ENCODE measurements at places on chromosomes 1 and 21.

- no peak for DNase-seq
Observed at GRCh38 chr1:205287767-205288559, 33.6 kb downstream of the NUAK2 start.

- no peak for DNase-seq
Observed at GRCh38 chr1:84166797-84167196, 22.7 kb downstream of the PRKACB start.

DNA sequence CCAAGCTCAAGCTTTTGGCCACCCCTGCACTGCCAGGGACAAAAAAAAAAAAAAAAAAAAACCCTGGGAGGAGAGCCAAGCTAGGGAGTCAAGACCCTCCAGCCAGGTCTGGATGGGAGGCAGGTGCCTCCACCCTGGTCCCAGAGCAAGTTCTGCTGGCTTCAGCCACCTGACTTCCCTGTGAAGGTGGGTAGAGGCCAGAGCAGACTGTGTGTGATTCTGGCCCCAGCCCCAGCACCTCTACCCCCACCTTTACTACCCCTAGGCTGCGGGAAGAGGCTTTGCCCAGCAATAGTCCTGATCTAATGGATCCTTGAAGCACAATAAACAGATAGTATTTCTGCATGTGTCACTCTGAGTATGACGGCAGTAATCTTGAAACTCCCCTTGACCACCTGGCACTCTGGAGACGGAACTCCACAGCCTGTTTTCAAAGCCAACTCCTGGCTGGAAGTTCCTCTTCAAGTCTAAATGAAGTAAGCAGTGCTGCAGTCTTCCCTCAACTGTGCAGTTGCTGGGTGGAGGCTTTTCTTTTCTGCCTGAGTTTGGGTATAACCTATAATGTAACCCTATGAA lies 9.8 kb downstream of the PDZK1IP1 start:
- DNase-seq, result no peak

GRCh38 chr1:119647228-119647733 lies 785 bp downstream of the ZNF697 start:
- no peak for DNase-seq

- DNase-seq, result peak; percentile 2
Observed at GRCh38 chr1:34408011-34408410, 231.3 kb downstream of the C1orf94 start.

DNA sequence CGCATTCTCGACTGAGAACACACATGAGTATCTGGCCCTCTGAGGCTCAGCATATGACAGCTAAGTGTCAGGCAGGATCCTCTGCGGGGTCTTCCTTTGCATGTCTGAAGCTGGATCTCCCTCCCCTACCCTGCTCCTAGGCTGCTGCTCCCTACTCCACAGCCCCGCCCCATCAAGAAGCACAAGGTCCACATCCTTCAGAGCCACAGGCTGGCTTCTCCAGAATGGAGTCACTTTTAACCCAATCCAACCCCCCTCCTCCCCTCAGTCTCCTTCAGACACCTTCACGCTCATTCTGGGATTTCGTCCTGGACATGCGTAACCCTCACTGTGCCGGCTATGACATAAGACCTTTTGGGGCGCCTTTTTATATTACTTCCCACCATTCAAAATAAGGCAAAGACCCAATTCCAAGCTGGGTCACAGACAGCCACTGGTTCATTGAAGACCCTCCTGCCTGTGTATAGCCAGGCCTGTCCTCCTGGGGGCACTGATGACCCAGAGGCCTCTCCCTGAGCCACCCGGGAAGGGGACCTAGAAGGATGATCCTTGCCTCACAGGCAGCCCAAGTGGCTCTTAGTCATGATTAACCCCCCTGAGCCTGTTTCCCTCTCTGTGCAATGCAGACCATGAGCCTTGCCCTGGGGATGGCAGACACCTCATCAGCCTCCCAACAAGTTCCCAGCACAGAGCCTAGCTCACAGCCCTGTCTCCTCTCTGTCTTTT lies 4.7 kb downstream of the ADGRB2 start:
- no peak for DNase-seq

GRCh38 chr1:186059311-186059710 lies 315.7 kb downstream of the TPR start:
- peak; percentile 44 for DNase-seq

DNA sequence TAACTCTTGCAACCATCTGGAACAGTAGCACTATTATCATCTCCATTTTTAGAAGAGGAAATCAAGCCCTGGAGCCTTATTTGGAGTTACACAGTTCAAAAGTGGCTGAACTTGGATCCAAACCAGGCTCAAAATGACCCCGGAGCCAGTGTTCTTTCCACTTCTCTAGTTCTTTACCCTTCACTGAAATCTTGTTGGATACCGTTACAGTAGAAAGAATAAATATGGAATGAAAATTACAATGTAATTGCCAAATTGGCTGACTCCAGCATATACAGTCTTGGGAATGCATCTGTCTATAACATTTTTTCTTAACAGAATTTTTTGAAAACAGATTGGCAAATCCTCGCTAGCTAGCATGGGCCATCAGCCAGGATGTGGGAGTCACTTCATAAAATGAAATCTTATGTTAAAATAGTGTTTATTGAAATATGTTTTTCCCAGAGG lies 261.4 kb downstream of the CTH start:
- no peak for DNase-seq

- DNase-seq, result no peak
Observed at GRCh38 chr1:173015629-173016028, 35.1 kb downstream of the TNFSF18 start.

- no peak for DNase-seq
Observed at GRCh38 chr1:22339237-22339636, 112.4 kb upstream of the ZBTB40 start.

DNA sequence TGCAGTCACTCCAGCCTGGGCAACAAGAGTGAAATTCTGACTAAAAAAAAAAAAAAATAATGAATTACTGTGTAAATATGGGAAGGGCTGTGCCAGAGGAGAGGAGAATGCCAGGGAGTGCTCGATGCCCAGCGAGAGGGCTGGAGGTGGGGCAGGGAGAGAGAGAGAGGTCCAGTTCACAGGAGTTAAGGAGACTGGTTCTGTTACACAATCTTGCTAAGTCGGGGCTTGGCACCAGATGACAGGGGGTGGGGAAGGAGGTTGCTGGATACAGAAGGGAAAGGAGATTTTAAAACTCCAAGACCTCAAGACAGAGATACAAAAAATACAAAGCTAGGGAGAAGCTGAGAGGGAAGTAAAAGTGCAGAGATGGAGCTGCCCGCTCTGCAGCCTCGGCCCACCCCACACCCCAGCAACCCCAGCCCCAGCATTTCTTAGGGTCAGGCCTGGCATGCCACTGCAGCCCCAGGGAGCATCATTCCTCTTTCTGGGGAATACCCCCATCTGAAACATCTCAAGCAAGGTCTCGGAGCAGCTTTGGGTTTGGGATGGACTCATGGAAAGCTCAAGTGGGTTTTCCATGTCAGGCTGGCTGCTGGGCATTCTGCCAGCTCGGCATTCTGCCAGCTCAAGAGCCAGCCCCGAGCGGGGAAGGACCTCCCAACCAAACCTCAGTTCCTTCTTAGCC lies 991 bp downstream of the SELENBP1 start:
- peak; percentile 25 for DNase-seq

DNA sequence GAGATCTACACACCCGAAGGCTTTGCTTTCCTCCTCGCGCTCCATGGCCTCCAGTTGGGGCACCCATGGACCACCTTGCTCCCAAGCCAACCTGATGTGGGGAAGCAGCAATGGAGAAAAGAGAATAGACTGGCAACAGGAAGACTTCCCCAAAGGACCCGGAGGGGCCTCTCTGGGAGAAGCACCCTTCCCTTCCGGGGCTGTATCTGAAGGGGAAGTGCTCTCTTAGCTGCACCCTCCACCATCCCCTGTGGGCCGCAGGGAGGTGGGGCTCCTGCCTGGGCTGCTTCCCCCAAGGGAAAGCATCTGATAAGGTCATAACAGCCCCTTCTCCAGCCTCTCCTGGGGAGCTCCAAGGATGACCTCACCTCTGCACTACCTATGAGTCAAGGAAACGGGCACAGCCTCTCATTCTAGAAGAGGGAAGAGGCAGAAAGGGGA lies 100.2 kb downstream of the RIPK4 start:
- no peak for DNase-seq

GRCh38 chr1:248815407-248816034 lies 10.2 kb downstream of the SH3BP5L start:
- DNase-seq, result no peak

DNA sequence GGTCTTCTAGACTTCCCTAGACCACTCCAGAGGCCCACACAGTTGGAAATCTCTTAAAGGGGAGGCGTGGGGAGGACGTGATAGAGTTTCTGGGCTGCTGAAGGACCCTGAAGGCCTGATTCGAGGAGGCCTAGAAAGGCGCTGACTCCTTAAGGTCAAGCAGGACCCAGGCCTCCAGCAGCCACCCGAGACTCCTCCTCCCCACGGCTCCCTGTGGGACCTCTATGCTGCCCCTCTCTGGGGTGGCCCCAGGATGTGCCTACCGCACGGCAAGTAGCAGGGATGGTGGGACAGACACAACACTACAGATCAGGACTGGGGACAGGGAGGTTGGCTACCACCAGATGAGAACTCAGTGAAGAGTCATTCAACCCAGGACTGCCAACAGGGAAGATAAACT lies 77.5 kb downstream of the GLIS1 start:
- DNase-seq, result no peak

DNA sequence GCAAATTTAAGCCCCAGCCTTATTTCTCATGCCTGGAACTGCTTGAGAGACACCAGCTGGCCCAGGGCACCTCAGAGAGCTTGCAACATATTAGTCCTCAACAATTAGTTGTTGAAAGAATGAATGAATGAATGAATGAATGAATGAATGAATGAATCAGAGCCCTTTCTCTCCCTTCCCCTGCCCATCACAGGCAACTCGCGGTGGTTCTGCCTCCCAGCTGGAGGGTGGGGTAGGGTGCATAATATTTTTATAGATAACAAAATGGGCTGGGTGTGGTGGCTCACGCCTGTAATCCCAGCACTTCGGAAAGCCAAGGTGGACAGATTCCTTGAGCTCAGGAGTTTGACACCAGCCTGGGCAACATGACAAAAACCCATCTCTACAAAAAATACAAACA lies 110.1 kb downstream of the CCDC185 start:
- DNase-seq, result no peak

- no peak for DNase-seq
Observed at GRCh38 chr1:62774006-62774405, 9.9 kb upstream of the ATG4C start.

- DNase-seq, result no peak
Observed at GRCh38 chr21:24375201-24375600, 1232.1 kb downstream of the MRPL39 start.

DNA sequence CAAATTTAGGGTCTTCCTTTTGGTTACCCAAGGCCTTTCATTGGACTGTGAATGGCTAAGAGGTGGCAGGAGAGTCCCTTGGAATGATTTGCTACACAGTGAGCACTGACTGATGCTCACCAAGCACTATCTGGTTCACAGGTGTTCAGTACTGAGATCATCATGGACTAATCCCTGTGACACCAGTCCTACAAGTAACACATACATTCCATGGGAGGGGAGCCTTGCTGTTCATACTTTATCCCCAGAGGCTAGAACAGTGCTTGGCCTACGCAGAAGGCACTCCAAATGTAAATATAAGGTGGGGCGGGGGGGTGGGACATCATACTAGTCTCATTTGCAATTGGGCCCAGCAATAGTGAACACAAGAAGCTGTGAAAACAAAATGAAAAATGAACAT lies 20.5 kb upstream of the TMEM200B start:
- no peak for DNase-seq

DNA sequence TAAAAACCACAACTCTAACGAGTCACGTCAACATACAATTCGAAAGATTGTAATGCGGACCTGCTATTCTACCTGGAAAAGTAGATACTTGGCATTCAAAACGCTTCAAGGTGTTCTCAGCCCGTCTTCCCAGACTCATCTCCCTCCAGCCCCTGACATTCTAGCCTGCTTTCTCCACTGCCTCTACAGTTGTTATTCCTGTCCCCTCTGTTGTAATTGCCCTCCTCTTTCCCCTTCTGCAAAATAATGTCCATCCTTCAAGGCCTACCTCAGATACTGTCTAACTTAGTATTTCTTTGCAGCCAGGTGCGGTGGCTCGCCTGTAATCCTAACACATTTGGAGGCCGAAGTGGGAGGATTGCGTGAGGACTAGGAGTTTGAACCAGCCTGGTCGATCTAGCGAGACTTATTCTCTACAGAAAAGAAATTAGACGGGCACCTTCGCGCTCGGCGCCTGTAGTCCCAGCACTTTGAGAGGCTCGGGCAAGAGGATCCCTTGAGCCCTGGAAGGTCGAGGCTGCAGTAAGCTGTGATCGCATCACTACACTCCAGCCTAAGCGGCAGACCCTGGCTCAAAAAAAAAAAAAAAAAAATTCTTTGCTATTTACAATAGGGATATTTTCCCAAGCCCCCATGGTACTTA lies 756 bp upstream of the RBM34 start:
- DNase-seq, result no peak

GRCh38 chr1:18148461-18148860 lies 40.9 kb downstream of the IGSF21 start:
- DNase-seq, result no peak

DNA sequence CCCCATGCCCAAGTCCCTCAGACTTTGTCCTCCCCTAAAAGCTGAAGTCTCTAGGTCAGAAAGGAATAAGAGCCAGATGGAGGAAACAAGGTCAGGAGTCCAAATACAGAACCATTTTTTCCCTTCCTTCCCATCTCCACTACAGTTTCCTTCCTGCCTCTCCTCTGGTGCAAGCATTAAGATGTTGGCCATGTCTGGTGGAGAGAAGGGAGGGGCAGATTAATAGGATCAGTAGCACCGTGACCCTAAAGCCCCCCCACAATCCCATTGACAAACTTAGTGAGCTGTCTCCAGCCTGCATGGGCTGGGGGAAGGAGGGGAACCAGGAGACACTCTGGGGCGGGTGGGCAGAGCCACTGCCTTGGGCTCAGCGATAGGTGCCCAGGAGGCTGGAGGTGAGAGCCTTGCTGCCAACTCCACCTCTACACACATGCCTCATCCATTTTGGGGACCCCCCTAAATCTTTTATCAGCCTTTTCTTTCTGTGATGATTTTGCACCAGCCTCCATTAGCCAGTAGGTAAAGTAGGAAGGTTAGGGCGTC lies 59.8 kb downstream of the RHBG start:
- DNase-seq, result no peak

GRCh38 chr1:246750752-246751151 lies 26.5 kb downstream of the SCCPDH start:
- no peak for DNase-seq

DNA sequence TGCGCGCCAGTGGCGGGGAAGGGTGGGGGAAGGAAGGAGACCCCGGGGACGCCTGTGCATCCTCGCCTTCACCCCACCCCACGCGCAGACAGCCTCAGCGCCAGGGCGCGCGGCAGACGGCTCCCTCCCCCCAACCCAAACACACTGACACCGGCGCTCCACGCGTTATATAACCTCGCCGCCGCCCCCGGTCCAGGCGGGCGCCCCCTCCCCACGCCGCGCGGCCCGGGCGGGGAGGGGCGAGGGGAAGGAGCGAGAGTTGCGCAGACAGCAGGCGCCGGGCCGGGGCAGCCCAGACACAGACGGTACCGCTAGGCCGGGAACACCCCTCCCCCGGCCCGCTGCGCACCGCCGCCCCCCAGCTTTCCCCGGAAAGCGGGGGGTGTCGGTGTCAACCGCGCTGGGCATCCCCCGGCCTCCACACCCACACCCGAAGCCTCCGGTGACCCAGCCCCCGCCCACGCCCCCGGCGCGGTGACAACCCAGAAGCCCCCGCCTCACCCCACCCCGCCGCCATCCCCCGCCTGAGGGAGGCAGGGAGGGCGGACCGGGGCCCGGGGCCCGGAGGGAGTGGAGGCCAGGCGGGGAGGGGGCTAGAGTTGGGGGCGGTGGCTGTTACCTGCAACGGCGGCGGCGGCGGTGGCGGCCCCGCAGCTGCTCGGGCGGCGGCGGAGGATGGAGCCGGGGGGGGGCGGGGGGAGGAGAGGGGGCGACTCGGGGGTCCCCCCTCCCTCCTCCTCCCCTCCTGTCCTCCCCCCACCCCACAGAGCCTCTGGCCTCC lies 432 bp downstream of the AKT3 start:
- no peak for DNase-seq
